ENCODE measurements at places on chromosomes 11 and 22. TPM values are rescaled to one million over a fixed set of nuclear protein-coding genes. Genes with fewer than 3 reads are reported as not detected.
A peak's percentile ranks its signal among the peaks of the same experiment; 100 is the strongest.

DNA sequence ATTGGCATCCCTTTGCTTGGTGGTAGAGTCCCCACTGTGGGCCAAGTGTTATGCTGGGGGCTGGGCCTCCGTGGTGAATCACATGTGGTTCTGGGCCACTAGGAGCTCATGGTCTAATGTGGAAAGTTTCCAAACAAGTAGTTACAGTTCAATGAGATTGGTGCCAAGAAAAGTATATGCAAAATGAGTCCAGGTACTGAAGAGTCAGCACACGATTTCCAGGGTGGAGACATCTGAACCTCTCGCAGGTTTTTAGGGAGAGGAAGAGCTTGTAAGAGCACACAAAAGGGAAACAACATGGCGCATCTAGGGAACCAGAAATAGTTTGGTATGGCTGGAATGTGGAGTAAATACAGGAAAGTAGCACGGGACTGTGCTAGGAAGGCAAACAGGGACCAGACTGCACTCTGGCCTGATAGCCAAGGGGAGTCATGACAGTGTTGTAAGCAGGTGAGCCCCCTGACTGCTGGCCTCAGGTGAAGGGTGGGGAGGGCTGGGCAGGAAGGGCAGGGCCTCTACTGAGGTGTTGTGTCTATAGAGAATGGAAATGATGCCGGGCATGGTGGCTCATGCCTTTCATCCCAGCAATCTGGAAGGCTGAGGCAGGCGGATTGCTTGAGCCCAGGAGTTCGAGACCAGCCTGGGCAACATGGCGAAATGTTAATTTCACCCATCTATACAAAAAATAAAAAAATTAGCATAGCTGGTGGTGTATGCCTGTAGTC is 12.6 kb downstream of the POLR2F start:
- peak; percentile 32 for DNase-seq

The GTSE1 gene
- total RNA-seq, result 4.4 TPM

The CCDC15 gene
- 2.2 TPM for total RNA-seq

DNA sequence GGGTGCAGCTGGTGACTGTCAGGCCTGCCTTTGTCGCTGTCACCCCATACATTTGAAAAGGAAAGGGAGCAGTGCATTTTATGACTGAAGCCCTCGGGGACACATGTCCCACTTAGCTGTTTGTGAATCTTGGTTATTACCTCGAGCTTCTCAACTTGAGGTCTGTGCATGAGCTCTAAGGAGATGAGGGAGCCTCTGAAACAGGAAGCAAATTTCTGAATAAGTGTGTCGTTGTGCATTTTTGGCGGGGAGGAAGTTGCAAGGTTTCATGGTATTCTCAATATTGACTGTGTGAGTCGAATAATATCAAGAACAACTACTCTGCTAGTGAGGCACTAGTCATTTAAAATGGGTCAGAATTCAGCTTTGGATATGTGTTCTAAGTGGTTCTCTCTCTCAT is 149.7 kb upstream of the PLET1 start:
- DNase-seq, result no peak

- DNase-seq, result no peak
These were observed 49.5 kb downstream of the LGR4 start for GRCh38 chr11:27423125-27423524.

GRCh38 chr11:975827-976226 is 50.2 kb downstream of the AP2A2 start:
- peak; percentile 67 for DNase-seq

The SCGB1C1 gene
- total RNA-seq, result not detected

DNA sequence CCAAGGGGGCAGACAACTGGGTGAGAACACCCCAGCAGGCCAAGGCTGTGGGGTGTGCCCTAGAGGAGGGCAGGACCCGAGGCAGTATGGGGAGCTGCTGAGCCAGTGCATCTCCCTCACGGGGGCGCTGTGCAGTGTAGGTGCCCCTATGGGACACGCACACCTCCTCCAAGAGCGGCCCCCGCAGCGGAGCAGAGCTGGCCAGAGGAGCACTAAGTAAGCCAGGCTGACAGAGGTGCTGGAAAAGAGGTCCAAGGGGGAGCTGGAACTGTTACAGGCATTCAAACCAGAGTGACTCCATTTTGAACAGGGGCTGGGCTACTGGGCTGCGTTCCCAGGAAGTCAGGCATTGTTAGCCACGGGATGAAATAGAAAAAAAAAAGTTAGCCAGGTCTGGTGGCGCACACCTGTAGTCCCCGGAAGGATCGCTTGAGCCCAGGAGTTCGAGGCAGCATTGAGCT is 41.8 kb downstream of the TST start:
- DNase-seq, result peak; percentile 82

The PANX2 gene
- 30.9 TPM for total RNA-seq

The DDI1 gene
- total RNA-seq, result not detected

The FBLN1 gene
- total RNA-seq, result 24.2 TPM

The SAAL1 gene
- total RNA-seq, result 11.3 TPM

DNA sequence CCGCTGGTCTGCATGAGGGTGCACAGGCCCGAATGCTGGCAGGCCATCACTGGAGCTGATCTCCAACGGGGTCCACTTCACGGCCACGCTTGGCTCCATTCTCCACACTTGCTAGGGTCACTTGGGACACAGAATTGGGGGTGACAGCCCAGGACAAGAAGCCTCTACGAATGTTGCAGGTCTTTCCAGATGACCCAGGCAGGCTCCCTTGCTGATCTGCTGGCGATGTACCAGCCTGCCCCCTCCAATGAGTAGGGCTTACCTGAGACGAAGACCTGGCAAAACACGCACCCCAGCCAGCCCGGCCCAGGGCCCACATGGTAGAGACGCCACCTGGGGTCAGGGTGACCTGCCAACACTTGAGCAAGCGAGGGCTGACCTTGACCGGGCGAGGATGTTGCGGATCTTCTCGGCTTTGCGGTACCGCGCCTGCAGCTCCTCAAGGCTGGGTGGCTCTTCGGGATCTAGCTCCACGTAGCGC is 44.9 kb downstream of the C11orf58 start:
- no peak for DNase-seq

DNA sequence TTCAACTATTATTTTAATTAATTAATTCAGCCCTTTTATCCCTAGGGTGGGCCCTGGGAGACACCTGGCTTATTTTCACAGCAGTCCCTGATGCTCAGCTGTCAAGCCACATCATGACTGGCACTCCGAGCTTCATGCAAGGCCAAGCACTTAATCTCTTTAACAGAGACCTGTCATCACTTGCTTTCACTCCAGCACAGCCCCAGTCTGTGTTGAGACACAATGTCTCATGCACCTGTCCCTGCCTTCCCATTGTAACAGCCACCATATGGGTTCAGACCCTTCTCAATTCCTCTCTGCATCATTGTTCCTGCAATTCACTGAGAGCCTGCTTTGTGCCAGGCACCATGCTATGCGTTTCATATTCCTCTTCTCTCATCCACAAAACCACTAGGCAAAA is 222.2 kb upstream of the TENM4 start:
- no peak for DNase-seq

DNA sequence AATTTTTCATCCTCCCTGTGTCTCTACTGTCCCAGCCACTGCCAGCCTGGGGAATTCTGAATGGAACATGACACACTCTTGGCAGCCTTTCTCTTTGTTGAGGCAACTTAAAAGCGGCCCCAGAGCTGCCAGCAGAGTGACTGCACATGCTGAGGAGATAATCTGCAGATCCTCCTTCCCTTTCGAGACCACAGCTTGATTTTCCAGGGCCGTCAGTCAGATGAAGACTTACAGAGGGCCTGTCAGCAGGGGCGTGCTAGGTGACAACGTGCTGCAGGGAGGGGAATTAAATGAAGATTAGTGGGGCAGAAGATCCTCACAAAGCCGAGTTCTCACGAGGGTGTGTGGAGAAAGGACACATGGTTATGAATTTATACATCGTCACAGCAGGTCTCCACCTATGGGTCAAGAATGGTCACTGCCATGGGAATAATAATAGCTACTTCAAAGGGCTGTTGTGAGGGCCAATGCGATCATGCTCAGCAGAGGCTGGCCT is 193.5 kb upstream of the PITPNB start:
- DNase-seq, result peak; percentile 68

DNA sequence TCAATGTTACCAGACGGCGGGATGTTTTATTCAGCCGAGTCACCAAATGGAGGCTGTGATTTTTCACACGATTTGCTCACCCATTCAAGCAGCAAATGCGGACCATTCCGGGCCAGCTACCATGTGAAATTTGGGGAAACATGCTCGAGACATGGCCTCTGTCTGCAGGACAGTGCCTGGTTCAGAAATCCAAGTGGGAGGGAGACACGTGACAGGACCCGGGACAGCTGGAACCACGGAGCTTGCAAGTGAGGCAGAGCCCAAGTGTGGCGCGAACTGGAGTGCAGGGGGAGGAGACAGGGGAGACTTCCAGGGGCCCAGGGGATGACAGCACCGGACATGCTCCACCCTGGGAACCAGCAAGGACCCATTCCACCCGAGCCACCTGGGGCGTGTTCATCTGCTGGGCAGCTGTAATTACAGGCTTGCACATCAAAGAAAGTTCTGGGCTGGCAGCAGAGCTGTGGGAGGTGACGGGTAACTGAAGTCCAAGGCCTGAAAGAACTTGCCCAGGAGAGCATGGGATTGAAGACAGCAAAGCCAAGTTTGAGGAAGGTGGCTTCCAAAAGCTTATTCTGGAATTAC is 16.5 kb downstream of the CERK start:
- no peak for DNase-seq

The MMP7 gene
- total RNA-seq, result not detected

DNA sequence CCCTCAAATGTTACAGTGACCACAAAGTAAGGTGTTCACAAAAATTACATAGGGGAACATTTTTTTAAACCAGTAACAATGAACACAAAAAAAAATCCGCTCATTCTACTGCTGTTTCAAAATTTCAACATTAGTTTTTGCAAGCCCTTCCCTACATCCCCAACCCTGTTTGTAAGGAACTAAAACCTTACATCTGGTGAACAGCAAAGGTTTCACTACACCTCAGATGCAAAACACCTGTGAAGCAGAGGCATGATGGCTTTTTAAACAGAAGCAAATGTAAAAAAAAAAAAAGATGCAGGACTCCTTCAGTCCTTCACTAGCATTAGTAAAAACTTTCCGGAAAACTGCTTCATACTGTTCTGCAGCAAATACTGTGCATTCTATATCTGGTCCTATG is 50.0 kb upstream of the API5 start:
- no peak for DNase-seq

DNA sequence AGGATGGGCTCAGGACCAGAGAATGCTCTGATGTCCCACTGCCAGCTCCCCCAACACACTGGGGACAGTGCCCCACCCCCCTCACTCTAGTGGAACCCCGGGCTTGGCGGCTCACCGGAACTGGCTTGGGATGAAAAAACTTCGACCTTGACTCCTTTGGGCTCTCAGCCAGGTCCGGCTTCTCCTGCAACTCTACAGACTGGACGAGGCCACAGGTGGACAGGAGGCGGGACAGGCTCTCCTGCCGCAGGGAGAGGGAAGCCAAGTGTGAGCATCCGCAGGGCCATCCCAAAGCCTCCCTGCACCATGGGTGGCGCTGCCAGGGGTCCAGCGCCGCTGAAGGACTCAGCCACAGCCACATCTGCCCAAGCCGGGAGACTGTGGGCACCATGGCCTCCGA is 3.7 kb downstream of the RRP7A start:
- no peak for DNase-seq

GRCh38 chr22:30238661-30239487 is 7.7 kb downstream of the LIF start:
- DNase-seq, result no peak

GRCh38 chr11:40236526-40236925 is 1222.9 kb downstream of the LRRC4C start:
- DNase-seq, result no peak

DNA sequence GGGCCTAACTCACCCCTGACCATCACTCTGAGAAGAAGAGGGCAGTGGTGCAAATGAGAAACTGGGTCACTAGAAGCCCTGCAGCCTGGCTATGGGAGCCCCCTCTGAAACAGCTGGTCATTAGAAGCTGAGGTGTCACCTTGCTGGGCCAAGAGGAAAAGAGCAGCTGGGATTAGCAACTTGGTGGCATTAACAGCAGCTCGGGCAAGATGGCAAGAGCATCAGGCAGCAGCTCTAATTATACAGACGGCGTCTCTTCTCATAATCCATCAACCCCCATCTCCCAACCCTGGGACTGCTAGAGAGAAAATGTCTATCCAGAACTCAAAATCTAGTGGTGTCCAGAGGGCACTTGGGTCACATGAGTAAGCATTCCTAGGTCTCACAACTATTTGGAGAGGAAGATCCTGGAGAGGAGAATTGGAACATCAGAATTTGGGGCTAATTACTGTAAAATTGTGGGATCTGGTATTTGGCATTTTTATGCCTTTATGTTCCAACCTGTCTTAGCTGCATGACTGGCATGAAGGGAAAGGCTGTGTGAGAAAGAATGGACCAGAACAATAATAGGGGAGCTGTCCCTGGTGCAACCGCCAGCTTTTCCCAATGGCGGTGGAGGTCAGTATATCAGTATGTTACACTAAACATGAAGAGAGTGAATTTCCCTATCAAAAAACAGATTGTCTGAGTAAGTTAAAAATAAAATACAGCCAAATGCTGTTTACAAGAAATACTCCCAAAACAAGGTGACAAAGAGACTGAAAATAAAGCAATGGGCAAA is 7.6 kb upstream of the LMO1 start:
- DNase-seq, result no peak

DNA sequence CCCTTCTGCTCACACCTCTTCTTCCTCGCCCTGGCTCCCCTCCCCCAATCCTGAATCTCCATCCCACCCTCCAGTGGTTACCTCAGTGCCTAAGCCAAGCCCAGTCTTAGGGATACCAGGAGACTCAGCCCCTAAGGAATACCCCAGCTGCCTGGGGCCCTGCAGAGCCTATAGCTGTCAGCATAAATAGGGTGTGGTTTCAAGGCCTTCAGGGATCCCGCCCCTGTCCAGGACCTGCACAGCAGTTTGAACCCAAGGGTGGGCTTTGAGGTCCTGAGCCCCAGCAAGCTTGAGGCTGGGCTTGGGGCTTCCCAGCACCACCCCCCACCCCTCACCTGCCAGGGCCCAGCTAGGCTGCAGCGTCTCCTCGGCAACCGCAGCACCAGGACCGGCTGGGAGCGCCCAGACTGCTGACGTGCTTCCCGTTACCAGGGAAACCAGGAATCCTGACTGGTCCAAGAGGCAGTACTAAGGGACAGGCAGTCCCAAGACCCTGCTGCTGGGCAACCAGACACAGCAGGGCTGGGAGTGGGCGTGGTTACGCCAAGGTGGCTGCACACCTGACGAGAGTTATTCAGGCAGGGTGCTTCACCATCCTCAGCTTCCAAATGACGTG is 13.7 kb downstream of the APBB1 start:
- DNase-seq, result no peak

DNA sequence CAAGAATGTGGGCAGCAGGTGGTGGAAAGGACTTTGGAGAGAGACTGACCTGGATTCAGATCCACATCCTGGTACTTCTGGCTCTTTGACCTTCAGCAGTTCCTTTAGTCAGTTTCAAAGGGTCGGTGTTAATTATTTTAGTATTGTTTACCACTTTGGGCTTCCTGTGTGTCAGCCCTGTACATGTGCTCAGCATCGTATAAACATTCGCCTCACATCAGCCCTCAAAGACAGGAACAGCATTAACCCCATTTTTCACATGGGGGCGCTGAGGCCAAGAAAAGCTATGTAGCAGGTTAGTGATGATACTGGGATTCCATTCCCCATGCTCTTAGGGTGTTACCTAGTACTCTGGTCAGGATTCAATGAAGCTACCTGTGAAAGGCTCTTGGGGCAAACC is 72.1 kb upstream of the YWHAH start:
- DNase-seq, result no peak

Measured in cardiac muscle cell (in vitro differentiated cells and primary cell).